ENCODE measurements at places on chromosomes 12 and 14. TPM values are rescaled to one million over a fixed set of nuclear protein-coding genes. Genes with fewer than 3 reads are reported as not detected.

Gene SIX4
- polyA plus RNA-seq, result 7.0 TPM

DNA sequence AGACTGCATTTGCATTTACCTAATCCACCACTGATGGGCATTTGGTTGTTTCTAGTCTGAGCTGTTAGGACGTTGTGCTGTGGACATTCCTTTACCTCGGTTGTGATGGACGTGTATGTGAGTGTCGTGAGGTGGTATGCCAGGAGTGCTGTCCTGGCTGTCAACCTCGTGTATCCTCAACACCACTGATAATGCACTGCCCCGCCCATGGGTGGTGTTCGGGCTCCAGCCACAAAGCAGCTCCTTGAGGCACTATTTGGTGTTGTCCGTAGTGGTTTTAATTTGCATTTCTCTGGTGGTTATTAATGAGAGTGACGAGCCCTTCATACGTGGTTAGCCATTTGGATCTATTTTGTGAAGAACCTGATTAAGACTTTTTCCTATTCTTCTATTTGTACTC is 87.6 kb downstream of the PPP2R5C start:
- DNase-seq, result no peak

DNA sequence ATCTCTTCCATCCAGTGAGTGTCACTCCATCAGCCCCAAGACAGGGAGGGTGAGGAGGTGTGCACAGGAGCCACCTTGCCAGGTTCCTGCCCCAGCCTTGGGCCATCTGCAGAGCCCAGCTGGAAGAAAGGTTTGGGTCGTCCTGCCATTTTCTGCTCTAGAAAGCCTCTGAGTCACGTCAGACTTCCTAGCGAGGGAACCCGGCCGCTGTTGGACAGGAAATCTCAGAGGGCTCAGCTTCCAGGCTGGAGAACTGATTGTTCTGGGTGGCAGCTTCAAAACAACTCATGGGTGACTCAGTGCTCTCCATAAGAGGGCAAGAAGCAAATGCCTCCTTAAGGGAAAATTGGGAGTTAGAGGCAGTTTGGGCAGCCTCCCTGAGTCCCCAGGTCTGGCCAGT is 16.6 kb downstream of the HIP1R start:
- no peak for DNase-seq

DNA sequence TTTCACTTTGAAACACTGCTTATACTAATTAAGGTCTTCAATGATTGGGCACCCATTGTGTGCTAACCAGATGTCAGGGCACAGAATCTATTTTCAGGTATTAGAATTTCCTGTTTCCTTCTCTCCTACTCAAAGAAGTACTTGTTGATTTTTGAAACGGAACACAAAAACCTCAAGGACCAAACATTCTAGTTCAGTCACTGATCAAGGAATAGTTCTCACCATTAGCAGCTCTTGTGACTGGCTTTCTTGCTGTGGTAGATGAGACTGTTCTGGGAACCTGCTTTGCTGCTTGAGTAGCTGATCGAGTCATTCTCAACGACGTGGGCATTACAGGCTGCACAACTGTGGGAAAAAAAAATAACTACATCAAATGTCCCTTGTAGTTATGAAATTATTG is 11.0 kb downstream of the DLGAP5 start:
- DNase-seq, result no peak

DNA sequence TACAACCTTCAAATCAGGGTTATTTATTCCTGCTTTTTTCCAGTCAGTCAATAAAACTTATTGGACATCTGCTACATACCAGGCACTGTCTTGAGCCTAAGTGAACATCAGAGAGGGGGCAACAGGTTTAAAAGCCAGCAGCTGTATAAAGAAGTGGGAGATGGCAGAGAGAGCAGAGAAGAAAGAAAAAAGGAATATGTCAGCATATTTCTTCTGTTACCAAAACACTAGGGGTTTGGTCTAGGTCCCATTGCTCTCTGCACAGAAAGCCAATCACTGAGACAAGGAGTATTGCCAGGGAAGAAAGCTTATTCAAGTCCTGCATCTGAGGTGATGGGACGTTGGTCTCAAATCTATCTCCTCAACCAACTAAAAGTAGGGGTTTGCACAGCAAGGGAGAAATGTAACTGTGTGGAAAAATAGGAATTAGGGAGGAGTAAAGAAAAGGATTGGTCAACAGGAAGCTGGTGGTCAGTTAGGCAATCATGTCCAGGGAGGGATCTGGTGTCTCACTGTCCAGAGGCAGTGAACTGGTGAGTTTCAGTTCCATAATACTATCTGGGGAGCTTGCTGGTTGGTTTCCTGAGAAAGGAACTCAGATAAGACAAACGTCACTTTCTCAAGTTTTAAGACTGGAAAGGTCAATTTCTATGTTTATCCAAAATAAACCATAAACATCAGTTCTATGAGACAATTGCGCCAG is 107.5 kb downstream of the PHLDA1 start:
- DNase-seq, result no peak
